ENCODE measurements at places on chromosomes 4 and X. TPM values are rescaled to one million over a fixed set of nuclear protein-coding genes. Genes with fewer than 3 reads are reported as not detected.
A peak's percentile ranks its signal among the peaks of the same experiment; 100 is the strongest.

DNA sequence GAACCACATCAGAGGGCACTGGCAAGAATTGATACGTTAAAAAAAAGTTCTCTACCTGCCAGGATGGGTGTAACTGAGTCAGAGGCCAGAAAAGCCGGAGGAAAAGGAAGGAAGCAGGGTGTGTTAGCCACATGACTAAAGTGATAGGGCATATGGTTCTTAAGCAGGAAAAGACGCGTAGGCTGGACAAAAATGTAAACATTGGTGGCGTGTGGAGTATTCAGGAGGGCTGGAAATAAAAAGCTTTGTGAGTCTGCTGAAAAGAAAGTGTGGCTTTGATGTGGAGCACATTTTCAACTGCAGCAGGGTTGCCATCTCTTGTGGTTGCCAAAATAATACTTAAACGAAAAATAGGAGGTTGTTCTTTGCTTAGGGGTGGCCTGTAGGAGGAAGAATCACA is 186.5 kb upstream of the RPL34 start:
- DNase-seq = peak; percentile 40
- H3K27me3 ChIP-seq = no peaks in the 10 kb centered on the region
- peak overlapping the region; percentile 56 for H3K4me3 ChIP-seq
- H3K27ac ChIP-seq = peak overlapping the region; percentile 77
- H3K36me3 ChIP-seq = no peaks in the 10 kb centered on the region

GRCh38 chr4:174358410-174358809 is 74.7 kb downstream of the CEP44 start:
- no peak overlapping the region for H3K4me3 ChIP-seq
- H3K27me3 ChIP-seq = peaks cover 15% of the 10 kb centered on the region
- no peaks in the 10 kb centered on the region for H3K36me3 ChIP-seq
- DNase-seq = no peak
- peaks cover 10% of the 10 kb centered on the region for H3K4me1 ChIP-seq

GRCh38 chrX:125769628-125770027 is 396.5 kb downstream of the DCAF12L2 start:
- H3K36me3 ChIP-seq = no peaks in the 10 kb centered on the region
- no peaks in the 10 kb centered on the region for H3K27me3 ChIP-seq
- no peaks in the 10 kb centered on the region for H3K4me1 ChIP-seq
- H3K4me3 ChIP-seq = no peak overlapping the region

- H3K4me3 ChIP-seq = no peak overlapping the region
- H3K4me1 ChIP-seq = no peaks in the 10 kb centered on the region
- no peaks in the 10 kb centered on the region for H3K27me3 ChIP-seq
- DNase-seq = no peak
Measured at GRCh38 chrX:108811891-108812290, 75.5 kb upstream of the IRS4 start.

- H3K36me3 ChIP-seq = no peaks in the 10 kb centered on the region
- no peaks in the 10 kb centered on the region for H3K4me1 ChIP-seq
- peaks cover under 1% of the 10 kb centered on the region for H3K27me3 ChIP-seq
- H3K27ac ChIP-seq = no peak overlapping the region
Measured at GRCh38 chr4:177119691-177120090, 190.0 kb upstream of the NEIL3 start.

- H3K27ac ChIP-seq = no peak overlapping the region
- no peak overlapping the region for H3K4me3 ChIP-seq
- no peaks in the 10 kb centered on the region for H3K4me1 ChIP-seq
- no peaks in the 10 kb centered on the region for H3K36me3 ChIP-seq
- H3K27me3 ChIP-seq = peaks cover 2% of the 10 kb centered on the region
- DNase-seq = no peak
Measured at GRCh38 chrX:150060406-150060805, 122.1 kb upstream of the EOLA2 start.

DNA sequence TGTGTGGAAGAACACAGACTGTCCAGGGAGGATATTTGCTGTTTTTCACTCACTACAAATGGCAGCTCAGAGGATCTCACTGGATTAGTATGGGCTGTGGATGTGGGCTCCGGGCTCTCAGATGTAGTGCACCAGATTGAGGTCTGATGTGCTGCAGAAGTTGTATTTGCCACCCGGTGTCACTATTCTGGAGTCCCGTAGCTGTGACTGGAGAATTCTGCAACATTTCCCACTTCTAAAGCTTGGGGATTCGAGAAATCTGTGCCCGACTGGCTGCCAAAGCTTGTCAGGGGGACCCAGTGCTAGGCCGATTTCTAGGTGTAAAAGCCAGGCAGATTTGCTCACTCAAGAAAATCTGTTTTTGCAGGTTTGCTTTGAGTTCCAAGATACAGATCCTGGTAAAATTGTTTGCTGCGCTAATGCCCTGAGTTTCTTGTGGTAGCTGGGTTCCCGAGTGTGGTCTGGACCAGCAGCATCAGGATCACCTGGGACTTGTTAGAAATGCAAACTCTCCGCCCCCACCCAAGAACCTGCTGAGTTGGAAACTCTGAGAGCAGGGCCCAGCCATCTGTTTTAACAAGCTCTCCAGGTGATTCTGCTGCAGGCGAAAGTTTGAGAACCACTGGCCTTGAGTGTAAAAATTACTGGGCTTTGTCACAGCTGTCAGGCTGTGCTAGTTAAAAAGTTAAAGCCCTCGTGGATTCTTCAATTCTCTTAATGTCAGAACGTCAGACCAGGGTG is 18.1 kb downstream of the KIT start:
- DNase-seq = no peak
- no peaks in the 10 kb centered on the region for H3K36me3 ChIP-seq
- no peaks in the 10 kb centered on the region for H3K27me3 ChIP-seq
- no peak overlapping the region for H3K27ac ChIP-seq
- no peak overlapping the region for H3K4me3 ChIP-seq
- H3K4me1 ChIP-seq = no peaks in the 10 kb centered on the region

- peaks cover 8% of the 10 kb centered on the region for H3K27me3 ChIP-seq
- DNase-seq = no peak
- H3K27ac ChIP-seq = no peak overlapping the region
- H3K4me3 ChIP-seq = no peak overlapping the region
- no peaks in the 10 kb centered on the region for H3K4me1 ChIP-seq
Measured at GRCh38 chr4:110248831-110249253, 50.4 kb upstream of the ELOVL6 start.

GRCh38 chr4:127250577-127250976 is 382.2 kb upstream of the INTU start:
- H3K4me1 ChIP-seq = no peaks in the 10 kb centered on the region
- no peak for DNase-seq
- H3K36me3 ChIP-seq = no peaks in the 10 kb centered on the region

- H3K4me1 ChIP-seq = peaks cover 36% of the 10 kb centered on the region
- H3K4me3 ChIP-seq = no peak overlapping the region
- H3K27ac ChIP-seq = no peak overlapping the region
- DNase-seq = peak; percentile 1
Measured at GRCh38 chr4:1205586-1206298, 33.4 kb upstream of the SPON2 start.

DNA sequence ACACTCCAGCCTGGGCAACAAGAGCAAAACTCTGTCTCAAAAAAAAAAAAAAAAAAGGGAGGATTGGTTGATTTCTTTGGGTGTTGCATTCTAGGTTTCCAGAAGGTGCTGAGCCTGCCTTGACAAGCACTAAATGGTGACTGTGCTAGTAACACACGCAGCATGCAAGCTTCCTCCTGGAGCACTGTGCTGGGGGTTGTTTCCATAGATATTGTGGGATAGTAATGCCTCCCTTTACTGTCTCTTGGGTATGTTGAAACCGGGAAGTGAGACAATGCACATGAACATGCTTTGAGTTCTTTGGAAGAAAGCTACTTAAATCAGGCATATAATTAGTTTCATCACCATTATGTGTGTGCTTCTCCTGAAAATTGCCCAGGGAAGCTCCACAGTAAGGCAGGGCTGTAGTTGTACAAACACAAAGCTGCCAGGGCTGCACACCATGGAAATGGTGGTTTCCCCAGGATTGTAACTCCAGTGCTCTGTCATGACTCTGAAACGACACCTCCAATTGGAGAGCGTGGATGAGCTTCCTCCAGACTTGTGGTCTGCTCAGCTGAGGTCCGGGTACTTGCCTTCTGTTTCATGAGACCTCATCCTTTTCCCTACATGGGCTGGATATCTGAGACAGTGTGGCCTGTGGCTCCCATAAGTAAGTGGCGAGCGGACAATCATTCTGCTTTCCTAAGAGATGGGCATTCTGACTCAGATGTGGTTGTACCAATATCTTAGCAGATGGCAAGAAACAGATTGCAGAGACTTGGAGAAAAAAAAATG is 31.5 kb upstream of the STOX2 start:
- H3K4me1 ChIP-seq = no peaks in the 10 kb centered on the region
- H3K27me3 ChIP-seq = no peaks in the 10 kb centered on the region
- H3K36me3 ChIP-seq = no peaks in the 10 kb centered on the region

DNA sequence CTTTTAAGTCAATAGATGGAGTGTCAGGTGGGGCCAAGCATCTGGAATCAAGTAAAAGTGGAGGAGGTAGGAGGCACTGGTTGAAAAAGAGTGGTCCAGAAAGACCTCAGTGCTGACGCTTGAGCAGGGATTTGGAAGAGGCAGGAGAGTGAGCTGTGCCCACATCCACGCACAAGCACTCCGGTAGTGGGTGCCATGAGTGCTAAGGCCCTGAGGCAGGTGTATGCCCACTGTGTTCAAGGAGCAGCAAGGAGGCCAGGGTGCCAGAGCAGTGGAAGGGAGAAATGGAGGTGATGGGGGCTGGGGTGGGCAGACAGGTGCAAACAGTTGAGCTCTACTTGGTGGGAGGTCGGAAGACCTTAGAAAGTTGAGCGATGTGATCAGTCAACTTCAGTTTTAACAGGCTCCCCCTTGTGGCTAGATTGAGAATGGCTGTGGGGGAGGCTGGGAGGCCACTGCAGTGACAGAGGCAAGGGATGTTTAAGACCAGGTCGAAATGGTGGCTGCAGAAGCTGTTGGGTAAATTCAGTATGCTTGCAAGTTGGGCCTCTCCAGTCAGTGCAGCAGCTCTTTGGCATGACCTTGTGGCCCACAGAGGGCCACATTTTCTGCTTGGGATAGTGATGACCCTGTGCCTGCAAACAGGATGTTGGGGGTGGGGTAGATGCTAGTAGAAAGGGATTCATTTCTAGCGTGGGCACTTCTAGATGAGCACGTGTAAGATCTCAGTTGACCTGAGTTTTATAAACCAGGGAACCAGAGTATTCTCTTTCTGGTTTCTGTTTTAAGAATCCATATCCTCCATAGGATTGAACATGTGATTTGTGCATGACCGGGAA is 12.7 kb downstream of the TKTL1 start:
- peak; percentile 90 for DNase-seq
- H3K4me1 ChIP-seq = peaks cover 45% of the 10 kb centered on the region
- peak overlapping the region; percentile 53 for H3K27ac ChIP-seq
- no peak overlapping the region for H3K4me3 ChIP-seq
- no peaks in the 10 kb centered on the region for H3K27me3 ChIP-seq

GRCh38 chrX:31606771-31607170 is 534.9 kb upstream of the FTHL17 start:
- no peak for DNase-seq
- H3K4me1 ChIP-seq = no peaks in the 10 kb centered on the region
- no peaks in the 10 kb centered on the region for H3K36me3 ChIP-seq
- no peaks in the 10 kb centered on the region for H3K27me3 ChIP-seq
- H3K27ac ChIP-seq = no peak overlapping the region

The GAGE12E gene
- not detected for total RNA-seq

The OPRPN gene
- not detected for total RNA-seq

The ZRSR2 gene
- total RNA-seq = 14.7 TPM

The UGT2B15 gene
- not detected for total RNA-seq

The GPAT3 gene
- 1.6 TPM for total RNA-seq

The PRKG2 gene
- 0.54 TPM for total RNA-seq

Data from activated CD8-positive, alpha-beta T cell treated with anti-CD3 and anti-CD28 coated beads for 36 hours (primary cell).